Heart right ventricle (tissue), 16 donors: ENCODE measurements at places on chromosomes 4 and X. TPM values are rescaled to one million over a fixed set of nuclear protein-coding genes. Genes with fewer than 3 reads are reported as not detected.
A peak's percentile ranks its signal among the peaks of the same experiment; 100 is the strongest.

GRCh38 chr4:75634281-75634680, 4.0 kb upstream of the CDKL2 start:
- DNase-seq: no peak

DNA sequence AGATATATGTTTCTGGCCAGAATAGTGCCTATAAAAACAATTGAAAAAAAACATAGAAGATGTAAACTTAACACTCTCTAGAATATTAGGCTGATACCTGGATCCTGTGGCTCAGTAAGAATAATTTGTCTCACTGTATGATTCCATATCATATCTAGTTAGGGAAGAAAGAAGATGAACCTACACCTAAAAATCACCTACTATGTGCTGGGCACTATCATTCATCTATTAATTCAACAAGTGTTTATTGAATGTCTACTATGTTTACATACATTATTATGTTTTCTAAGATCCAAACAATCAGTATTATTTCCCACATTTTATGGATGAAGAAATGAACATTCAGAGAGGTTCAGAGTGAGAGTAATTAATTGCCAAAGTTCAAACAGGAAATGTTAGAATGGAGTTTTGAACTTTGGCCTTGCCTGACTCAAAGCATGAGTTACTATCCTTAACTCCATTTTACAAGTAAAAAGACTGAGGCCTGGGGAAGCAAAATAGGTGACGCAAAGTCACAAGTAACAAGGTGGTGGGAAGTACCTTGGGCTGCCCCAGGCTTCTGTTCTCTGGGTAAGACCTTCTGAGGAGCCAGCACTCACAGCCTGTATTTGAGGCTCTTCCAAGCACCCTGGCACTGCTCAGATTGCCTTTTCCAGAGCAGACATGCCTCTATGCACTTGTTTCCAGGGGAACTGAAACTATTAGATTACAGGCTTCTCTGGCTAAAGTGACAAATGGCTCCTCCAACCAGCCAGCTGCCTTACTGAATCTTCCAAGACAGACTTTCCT, 111.1 kb upstream of the ACSL4 start:
- DNase-seq: no peak

DNA sequence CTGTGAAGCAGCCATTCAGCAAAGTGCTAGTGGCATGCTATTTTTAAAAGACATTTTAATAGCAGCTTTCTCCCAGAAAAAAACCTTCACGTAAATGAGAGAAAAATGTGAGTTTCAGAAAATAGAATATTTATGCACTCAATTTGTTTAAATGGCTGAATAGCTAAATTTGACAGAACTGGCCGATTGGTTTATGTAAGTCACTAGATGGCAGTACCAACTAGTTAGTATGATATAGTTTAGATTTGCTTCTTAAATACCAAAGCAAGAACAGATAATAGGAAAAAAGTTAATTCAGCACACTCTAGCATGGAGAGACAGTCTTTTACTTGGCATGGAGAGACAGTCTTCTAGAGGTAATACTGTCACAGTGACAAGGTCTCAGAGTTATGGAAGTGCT, 250.1 kb downstream of the SNCA start:
- no peak for DNase-seq

The MAGEA4 gene
- not detected for total RNA-seq

- DNase-seq: no peak
Observed at GRCh38 chr4:181418496-181418895, 824.7 kb upstream of the TENM3 start.

The PDCL2 gene
- total RNA-seq: not detected

The FAM53A gene
- total RNA-seq: 1.1 TPM

DNA sequence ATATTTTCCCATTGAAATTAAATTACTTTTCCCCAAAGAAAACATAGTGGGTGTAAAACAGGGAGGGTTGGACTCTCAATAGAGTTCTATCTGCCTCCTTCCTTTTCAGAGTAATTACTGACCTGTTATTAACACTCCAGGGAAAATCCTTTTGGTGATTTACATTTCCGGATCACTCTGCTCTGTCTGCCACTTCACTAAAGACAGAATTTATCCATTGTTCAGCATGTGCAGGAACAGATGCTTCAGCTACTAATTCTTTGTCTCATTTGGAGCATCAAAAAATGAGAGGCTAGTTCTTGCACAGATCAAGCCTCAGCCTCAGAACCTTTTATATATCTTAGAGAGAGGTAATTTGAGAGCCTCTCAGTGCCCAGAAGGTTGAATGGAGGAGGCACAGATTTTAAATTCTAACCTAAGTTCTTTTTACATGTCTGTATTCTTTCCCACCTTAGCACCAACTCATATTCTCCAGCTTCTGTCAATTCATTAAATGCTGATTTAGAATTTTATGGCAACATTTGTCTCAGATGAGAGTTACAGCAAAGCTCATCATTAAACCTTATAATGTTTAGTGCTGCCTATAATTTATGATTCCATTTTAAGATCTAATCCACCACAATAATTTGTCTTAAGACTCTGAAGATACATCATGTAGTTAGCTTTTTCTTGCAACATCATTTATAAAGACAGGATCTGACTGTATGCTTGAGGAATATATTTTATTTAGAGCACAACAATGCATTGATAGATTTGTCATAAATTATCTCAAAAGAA, 1494.4 kb downstream of the STIM2 start:
- DNase-seq: no peak

DNA sequence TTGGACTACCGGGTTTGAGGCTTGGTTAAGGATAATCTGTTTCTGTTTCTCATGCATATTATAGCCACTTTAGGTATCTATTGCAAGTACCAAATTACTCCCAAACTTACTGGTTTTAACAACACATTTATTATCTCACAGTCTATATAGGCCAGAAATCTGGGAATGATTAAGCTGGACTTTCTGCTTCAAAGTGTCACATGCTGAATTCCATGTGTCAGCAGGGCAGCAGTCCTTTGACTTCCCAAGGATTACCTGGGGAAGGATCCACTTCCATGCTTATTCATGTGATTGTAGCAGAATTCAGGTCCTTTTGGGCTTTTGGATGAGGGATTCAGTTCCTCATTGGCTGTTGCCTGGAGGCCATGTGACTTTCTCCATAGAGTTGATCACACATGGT, 349.0 kb upstream of the TRAM1L1 start:
- DNase-seq: no peak

- DNase-seq: no peak
Observed at GRCh38 chr4:107733431-107733925, 13.4 kb upstream of the PAPSS1 start.

The PRRG1 gene
- 8.8 TPM for total RNA-seq

DNA sequence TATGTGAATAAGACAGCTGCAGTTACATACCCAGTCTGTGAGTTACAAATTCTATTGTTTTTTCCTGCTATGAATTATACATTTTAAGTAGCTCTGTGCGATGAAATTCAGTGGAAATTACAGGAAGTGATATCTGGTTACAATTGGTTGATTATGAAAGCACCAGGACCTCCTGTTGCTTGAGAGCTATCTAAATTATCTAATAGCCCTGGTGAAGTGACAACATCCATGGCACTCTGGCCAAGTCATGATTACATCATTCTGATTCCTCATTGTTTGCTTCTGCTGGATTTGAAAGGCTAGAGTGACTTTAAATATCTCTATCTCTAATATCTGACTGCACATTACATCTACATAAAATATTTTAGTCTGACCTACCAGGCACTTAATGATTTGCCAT, 515.0 kb downstream of the CFAP47 start:
- no peak for DNase-seq

The RAB41 gene
- total RNA-seq: not detected

DNA sequence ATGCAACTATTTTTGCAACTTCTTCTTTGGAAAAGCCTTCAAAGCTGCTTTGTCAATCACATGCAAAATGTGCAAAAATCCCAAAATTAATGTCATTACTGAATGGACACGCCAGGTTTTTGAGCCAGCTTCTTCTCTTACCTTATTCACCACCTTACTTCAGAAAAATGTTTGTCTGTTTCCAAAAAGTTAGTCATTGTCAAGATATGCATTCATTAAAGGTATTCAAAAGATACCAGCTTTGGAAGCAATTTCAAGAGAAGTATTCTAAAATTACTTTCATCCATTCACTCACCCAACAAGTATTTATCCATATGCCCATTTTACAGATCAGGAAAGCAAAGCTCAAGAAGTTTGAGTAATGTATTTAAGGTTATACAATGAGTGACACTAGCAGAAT, 2.3 kb upstream of the SEPSECS start:
- no peak for DNase-seq

DNA sequence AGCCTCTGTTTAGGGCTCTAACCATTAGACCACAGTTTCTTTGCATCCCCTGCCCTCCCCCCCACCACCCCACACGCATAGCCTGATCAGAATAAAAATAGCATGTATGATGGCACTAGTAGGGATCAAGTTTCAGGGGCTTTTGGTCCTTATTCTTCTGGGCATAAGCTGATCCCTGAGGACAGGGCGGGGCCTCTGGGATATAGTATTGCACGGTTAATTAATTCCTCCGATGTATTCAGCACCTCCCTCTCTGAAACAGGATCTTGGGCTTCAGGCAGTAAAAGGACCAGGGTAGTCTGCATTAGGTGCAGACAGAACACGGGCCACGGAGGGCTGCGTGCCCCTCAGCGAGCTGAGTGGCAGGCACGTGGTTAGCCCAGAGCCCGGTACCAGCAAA, 57.1 kb downstream of the ELF4 start:
- DNase-seq: no peak

GRCh38 chr4:81058621-81059020, 28.1 kb downstream of the BMP3 start:
- no peak for DNase-seq

GRCh38 chrX:103310555-103311398, at the start of gene BEX2:
BEX2 (minus strand) TSS chrX:103310990; CDS start chrX:103309976, 1,014 bp downstream.
- DNase-seq: peak; percentile 25

DNA sequence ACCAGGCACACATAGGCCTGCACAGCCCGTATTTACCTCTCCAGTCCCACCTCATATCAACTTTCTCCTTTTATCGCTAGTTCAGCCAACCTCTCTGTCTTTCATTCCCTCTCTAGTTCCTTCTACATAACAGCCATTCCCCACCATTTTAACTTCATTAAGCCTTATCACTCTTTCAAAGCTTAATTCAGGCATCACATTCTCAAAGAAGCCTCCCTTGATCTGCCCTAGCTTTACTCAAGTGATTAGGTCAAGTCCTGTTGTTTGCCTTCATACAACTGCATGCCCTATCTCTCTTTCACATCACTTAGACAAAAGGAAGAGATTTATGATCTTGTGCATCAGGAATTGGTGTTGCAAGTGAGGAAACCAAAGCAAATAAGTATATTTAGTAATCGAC, 74.2 kb downstream of the ALPK1 start:
- no peak for DNase-seq

- no peak for DNase-seq
Observed at GRCh38 chrX:96182366-96182765, 502.3 kb upstream of the DIAPH2 start.

DNA sequence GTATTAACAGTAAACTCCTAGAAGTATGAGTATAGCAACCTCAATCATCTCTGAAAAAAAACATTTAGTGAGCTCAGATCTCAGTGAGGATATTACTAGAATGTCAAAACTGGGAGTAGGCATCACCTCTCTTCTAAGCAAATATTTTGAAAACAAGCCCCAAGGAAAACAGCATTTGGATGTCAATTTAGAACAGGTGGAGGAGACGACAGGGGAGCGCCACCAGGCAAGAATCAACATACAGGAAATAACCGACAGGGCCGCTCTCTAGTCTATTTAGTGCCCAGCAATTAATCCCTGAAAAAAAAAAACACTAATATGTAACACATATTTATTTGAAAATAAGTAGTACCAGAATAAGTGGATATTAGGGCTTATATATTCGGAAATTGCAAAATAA, 940.3 kb upstream of the ADGRL3 start:
- no peak for DNase-seq

DNA sequence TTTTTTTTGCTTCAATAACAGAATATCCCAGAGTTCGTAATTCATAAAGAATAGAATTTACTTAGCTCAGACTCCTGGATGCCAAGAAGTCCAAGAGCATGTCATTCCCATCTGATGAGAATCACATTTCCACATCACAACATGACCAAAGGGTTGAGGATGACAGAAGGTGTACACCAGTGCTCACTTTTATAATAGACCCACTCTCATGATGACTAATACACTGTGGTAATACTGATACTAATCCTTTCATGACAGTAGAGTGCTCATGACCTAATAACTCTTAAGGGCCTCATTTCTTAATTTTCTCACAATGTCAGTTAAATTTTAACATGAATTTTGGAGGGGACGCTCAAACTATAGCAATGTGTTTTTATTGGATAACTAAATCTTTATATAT, 69.2 kb downstream of the ZNF732 start:
- no peak for DNase-seq

The HTN3 gene
- total RNA-seq: not detected

The PLAC8 gene
- 0.71 TPM for total RNA-seq

DNA sequence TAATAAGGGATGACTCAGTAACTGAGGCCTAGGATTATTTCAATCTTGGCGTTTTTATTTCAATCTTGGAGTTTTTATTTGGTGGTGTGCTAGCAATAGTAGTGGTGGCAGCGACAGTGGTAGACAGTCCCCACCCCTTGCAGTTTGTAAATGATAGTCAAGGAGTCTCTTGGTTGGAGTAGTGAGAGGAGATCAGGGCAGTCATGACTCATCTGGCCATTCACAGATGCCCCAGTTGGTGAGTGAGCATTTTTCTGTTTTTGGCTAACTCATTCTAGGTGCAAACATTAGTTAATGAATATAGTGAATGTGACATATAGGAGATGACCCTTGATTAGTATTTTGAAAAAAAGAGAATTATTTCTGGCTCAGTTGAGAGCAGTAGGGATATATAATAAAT, 93.5 kb upstream of the ADAD1 start:
- DNase-seq: no peak

The IGSF1 gene
- total RNA-seq: 4.7 TPM

The WNK3 gene
- total RNA-seq: 0.60 TPM

- no peak for DNase-seq
Observed at GRCh38 chr4:109022961-109023360, 260.1 kb upstream of the ETNPPL start.

DNA sequence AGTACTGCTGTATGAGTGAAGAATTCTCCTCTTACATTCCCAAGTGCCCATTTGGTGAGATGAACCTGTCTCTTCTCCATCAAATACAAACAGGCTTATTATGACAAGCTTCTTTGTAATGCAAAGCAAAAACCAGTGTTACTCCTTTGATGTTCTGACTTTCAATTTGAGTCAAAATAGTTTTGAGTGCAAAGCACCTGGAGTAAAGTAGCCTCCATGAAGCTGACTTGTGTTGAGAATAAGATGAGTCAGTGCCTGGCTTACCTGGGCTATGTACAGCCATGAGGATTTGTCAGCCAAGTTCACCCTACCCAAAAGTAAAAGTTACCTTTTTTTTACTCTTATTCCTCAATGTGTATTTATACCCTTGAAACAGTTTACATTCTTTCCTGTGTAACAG, 132.5 kb upstream of the FMR1 start:
- no peak for DNase-seq

DNA sequence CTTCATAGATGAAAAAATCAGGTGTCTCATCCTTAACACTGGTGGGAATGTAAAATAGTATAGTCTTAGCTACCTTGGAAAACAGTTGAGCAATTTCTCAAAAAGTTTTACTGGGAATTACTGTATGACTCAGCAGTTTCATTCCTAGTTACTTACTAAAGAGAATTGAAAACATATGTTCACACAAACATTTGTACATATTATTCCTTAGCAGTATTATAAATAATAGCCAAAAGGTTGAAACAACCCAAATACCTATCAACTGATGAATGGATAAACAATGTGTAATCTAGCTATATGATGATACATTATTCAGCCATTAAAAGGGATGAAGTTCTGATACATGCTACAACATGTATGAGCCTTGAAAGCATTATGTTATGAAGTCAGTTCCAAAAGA, 41.7 kb downstream of the RBM46 start:
- DNase-seq: no peak
